ENCODE measurements at places on chromosomes 5 and 9.
A peak's percentile ranks its signal among the peaks of the same experiment; 100 is the strongest.

DNA sequence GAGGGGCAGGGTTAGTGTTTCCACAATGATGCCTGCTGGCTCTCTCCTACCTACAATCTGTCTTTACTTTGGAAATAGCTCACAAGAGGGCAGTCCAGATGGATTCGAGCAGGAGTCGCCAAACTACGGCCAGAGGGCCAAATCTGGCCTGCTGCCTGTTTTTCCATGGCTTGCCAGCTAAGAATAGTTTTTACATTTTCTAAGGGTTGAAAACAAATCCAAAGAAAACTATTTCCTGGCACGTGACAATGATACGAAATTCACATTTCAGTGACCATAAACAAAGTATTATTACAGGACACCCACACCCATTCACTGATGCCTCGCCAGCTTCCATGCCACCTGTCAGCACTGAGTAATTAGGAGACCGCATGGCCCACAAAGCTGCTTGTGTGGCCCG, 162.9 kb upstream of the WWC1 start:
- no peak for DNase-seq

GRCh38 chr9:26800322-26800721, 92.3 kb downstream of the CAAP1 start:
- no peak for DNase-seq

DNA sequence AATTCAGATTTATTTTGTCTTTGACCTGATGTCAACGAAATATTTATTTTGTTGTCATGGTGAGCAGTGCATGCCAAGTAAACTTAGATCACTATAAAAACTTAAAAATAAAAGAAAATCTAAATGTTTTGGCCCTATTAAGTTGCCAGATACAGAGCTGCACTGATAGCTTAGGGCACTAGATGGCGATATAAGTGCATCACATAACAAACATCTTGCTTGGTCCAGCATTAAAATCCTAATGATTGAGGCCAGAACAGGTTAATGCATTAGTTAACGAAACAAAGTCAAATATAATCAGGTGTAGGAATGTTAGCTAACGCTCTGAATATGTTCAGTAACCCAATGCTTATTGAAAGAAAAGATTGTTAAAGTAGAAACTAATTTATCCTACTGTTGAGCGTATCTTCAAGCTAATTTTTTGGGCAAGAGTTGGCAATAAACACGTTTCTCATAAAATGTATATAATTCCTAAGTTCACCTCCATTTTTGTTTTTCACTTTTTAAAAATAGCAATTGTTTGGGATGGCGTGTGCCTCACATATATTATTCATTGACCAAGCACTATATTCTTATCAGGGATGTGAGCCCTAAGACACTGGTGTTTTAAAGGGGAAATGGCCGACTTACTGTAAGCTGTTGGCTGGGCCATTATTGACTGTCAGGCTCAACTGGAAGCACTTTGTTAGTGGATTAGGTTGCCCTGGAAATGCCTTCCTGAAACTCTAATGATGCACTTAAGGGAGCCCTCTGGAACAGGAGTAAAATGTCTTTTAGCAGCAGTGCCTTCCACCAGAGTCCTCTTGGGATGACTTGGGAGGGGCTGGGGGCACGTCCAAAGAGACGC, 33.3 kb downstream of the KCTD16 start:
- DNase-seq: peak; percentile 57

- DNase-seq: no peak
Observed at GRCh38 chr9:133754187-133754586, 16.0 kb upstream of the SARDH start.

GRCh38 chr5:172207511-172207910, 13.5 kb downstream of the EFCAB9 start:
- no peak for DNase-seq

DNA sequence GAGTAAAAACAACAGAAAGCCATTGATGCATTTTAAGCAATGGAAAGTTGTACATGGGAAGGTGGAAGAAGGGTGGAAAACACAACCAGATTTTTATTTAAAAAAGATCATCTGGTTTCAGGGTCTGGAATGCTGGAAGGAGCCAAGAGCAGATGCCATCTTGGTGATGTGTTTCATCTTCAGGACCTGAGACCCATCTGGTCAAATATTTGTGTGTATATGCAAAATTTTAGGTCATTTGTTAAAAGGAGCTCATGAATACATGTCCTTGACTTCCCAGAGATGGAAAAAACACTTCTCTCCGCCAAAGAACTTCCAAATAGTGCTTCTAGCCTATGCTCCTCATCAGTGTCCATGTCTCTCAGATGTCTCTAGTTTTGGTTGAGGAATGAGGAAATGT, 110.6 kb upstream of the GDNF start:
- DNase-seq: no peak

DNA sequence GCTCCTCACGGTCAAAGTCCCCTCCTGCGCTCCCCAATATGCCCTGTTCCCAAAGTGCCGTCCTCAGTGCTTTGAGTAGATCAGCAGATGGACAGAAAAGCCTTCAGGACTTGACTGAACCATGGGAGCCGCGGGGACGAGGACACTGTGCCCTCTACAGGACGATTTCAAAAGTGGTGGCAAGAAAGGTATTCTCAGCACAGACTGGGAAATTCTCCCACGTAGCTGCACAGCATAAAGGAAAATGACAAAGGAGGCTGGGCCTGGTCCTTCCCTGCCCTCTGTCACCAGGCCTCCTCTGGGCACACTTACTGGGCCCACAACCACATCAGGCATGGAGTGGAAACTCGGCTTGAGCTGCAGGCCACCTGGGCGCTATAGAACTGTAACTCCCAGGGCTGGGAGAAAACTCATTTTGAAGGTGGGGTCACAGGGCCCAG, 16.7 kb upstream of the MTMR12 start:
- peak; percentile 48 for DNase-seq
